ENCODE measurements at places on chromosomes 7 and 10.

- no peak for DNase-seq
Measured at GRCh38 chr10:3169271-3169670, 3.3 kb downstream of the PITRM1 start.

DNA sequence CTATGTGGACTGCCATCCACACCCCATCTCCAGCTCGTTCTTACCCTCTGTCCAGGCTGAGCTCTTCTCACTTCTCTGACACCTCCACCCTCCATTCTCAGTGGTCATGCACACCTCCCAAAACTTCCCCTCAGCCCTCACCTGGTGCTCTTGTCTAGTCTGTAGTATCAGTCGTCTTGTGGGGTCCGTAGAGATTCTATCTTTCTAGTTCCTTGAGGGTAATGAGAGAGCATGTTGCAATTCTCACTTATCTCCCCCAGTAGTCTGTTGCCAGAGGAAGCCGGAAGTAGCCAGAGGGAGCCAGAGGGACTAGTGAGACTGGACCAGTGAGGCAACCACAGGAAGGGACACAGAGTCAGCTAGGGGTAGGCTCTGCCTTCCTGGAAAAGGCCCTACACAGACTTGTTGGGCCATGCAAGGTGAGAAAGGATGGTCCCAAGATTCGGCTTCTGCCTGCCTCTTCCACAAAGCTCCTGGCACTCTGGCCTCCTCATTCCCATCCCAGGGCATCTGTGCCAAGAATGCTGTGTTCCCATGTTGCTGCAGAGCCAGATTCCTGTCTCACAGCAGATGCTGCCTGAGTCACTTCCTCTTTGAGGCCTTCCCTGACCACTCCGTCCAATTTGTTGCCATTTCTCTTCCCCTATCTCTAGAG lies 50.6 kb upstream of the DUSP5 start:
- DNase-seq = no peak

DNA sequence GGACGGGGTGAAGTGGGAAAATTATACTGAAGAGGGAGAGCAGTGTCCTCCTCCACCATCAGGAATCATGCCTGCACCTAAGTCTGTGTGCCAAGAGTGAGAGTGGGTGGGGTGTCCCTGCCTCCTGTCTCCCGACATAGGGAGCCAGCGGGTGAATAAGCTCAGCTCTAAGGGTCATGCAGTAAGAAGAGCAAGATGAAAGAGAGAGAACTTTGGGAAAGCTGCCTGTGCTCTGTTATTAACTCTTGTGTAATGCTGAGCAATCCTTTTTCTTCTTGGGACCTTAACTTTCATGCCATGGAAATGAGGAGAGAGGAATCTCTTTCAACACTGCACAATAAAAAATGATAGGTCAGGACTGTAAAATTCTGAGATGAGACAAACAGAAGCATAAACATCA lies 7.9 kb upstream of the TCAF1 start:
- DNase-seq = no peak

DNA sequence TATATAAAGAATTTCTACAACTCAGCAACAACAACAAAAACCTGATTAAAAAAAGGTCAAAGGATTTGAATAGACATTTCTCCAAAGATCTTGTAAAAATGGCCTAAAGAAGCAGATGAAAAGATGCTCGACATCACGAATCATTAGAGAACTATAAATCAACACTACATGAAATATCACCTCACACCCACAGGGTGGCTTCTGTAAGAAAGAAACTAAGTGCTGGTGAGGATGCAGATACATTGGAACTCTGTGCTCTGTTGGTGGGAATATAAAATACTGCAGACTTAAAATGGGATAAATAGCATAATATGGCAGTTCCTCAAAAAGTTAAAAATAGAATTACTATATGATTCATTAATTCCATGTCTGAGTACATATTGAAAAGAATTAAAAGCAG lies 38.3 kb upstream of the CDCA7L start:
- no peak for DNase-seq

- no peak for DNase-seq
Measured at GRCh38 chr10:78595269-78595619, 473.5 kb upstream of the ZMIZ1 start.

GRCh38 chr7:45697576-45698136 lies 123.5 kb downstream of the ADCY1 start:
- no peak for DNase-seq

GRCh38 chr10:75592151-75592787 lies 160.8 kb downstream of the LRMDA start:
- DNase-seq = no peak

- DNase-seq = no peak
Measured at GRCh38 chr10:21926358-21926925, 77.1 kb downstream of the DNAJC1 start.

DNA sequence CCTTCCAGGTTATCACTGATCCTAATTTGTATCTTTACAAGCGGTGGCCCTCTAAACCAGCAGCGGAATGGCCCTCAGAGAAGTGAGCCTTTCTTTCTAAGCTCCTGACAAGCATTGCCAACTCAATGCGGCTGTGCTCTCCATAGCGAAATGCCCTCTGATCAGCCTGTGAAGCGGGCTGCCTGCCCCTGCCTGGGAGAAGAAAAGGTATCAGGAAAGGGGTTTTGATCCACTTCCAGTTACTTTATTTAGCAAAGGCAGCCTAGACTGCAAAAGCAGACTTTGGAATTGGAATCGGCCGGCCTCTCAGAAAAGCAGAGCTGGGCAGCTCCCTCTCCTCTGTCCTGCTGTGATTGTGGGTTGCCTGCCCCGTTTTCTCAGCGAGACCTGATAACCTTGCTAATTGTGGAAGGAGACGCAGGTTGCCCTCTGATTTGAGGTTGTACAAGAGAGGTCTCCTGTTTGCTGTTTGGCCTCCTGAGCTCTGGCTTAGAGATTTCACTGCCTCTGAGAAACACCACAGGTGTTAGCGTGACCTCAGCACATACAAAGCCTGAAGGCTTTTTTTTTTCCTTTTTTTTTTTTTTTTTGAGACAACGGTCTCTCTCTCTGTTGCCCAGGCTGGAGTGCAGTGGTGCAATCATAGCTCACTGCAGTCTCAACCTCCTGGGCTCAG lies 53.9 kb upstream of the SH2B2 start:
- DNase-seq = no peak

GRCh38 chr7:87413951-87414793 lies 61.3 kb downstream of the ABCB4 start:
- DNase-seq = no peak

DNA sequence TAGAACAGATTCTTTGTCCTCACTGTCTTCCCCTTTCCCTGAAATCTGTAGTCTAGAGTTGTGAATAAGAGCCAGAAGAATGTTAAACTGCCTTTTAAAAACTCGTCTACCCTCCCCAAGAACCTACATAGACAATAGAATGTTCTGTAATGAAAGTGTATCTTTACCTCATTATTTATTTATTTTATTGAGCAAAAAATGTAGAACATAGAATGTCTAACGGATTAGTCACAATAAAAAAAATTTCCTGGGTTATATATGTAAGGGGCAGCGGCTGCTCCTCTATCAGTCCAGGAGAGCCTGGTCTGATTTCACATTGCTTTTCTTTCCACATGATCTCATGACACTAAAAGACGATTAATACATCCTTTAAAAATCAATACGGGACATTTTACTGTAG lies 135.7 kb downstream of the SDK1 start:
- DNase-seq = no peak

DNA sequence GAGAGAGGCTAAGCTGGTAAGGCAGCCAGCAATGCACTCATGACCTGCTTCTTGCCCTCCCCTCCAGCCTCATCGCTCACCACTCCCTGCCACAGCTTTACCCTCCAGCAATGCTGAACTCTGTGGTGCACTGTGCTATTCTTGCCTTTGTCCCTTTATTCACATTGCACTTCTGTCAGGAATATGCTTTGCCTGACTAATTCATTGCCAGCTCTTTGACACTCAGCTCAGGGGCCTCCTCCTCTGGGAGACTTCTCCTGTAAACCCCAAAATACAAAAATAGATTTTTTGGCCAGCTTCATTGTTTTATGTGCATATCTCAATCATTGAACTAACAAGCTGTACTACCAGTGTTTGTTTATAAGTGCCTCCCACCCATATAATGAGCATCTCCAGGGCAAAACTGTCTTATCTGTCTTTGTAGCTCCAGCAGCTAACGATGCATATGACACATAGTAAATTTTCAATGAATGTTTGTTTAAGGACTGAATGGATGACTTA lies 8.2 kb downstream of the CNNM1 start:
- no peak for DNase-seq

GRCh38 chr10:70575874-70576802 lies 26.4 kb downstream of the PRF1 start:
- DNase-seq = no peak

DNA sequence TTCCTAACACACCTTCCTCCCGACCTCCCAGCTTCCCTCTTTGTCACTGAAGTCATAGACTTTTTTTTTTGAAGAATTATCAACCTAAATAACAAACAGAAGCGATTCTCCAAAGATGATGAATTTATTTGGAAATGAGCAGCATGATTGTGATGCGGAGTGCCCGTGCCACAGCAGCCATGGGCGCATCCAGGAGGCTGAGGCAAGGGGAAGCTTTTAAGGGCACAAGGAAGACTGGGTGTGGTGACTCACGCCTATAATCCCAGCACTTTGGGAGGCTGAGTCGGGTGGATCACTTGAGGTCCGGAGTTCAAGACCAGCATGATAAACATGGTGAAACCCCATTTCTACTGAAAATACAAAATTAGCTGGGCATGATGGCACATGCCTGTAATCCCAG lies 16.2 kb upstream of the GIMAP8 start:
- no peak for DNase-seq

GRCh38 chr10:90180886-90181691 lies 479.7 kb downstream of the KIF20B start:
- DNase-seq = no peak

DNA sequence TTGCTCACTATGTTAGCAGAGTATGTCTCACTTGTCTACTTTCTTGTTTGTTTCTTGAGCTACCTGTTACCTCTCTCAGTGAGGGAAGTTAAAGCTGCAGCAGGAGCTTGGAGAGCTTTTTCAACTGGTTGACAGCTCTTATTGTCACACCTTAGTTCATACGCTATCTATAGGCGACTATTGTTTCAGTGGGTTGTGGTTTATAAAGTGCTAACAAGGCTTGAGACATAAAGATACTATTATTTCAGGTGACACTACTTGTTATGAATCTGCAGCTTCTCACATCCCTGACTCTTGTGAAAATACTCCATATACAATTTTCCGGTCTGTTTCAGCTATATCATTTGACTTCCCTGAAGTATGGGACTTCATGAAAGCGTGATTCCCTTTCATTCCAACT lies 167.4 kb downstream of the CSTF2T start:
- no peak for DNase-seq

DNA sequence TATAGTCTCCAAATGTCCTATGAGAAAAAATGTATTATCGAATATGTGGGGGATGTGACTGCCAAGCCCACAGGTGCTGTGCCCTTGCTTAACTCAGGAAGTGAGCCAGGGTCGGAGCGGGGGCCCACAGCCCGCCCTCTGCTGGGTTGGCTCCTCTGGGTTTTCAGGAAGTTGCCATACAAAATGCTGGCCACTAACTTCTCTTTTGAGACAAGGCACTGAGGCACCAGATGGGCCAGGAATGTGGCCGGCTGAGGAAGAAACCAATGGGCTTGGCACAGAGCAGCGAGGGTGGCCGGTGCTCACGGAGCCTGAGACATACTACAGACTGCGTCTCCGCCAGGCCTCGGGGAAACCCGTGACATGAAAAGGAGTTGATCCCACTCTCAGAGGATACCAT lies 58.9 kb downstream of the FAM53B start:
- DNase-seq = no peak

DNA sequence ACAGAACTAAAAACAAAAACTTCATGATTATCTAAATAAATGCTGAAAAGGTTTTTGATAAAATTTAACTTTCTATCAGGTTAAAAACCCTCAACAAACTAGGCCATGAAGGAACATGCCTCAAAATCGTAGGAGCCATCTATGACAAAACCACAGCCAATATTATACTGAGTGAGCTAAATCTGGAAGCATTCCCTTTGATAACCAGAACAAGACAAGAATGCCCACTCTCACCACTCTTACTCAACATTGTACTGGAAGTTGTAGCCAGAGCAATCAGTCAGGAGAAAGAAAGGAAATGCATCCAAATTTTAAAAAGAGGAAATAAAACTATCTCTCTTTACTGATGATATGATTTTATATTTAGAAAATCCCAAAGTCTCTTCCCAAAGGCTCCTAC lies 228.7 kb downstream of the CHRM2 start:
- DNase-seq = no peak

GRCh38 chr7:21359163-21359562 lies 68.7 kb upstream of the SP4 start:
- DNase-seq = no peak

GRCh38 chr10:72550239-72550638 lies 75.6 kb downstream of the MICU1 start:
- no peak for DNase-seq

- DNase-seq = no peak
Measured at GRCh38 chr7:52163311-52163710, 846.7 kb upstream of the COBL start.

DNA sequence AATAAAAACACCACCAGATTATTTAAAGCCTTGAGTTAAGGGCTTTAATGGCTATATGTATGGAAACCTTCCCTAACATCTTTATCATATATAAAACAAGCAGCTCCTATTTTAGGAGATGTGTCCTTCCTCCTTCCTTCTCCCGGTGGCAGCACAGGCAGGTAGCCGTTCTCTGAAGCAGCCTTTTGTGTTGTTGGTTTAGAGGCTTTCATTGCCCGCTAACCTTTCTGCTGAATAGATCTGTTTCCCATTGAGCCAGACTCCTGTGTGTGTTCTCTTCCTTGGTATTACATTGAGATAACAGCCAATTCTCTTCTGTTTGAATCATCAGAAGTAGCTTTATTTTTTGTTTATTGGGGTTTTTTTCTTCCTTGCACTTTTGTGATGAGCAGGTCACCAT lies 131.3 kb downstream of the CACNB2 start:
- DNase-seq = no peak

- no peak for DNase-seq
Measured at GRCh38 chr10:33329178-33329577, 5.3 kb downstream of the NRP1 start.

- DNase-seq = no peak
Measured at GRCh38 chr7:27885652-27886051, 145.7 kb downstream of the TAX1BP1 start.

DNA sequence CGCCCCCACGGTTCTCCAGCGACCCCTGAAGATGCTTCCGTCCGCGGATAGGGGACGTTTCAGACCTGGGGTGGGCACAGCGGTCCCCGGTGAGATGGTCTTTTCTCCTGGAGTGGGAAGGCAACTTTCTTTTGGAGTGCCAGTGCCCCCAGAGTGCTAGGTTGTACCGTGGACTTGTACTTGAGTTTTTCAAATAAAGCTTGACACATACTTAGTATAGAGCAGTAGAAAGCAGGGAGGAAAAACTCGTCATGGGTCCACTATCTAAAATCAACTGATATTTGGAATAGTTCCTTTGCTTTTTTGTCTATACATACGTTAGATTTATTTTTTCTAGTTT lies 28.4 kb downstream of the RBM20 start:
- DNase-seq = no peak

DNA sequence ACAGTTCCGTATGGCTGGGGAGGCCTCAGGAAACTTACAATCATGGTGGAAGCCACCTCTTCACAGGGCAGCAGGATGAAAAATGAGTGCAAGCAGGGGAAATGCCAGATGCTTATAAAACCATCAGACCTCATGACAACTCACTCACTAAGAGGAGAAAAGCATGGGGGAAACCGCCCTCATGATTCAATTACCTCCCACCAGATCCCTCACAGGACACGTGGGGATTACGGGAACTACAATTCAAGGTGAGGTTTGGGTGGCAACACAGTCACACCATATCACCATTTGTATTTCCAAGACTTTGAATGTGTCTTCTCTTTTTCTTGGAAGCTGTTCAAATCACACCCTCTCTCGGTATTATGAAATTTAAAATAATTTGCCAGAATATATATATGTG lies 80.1 kb downstream of the SEMA3D start:
- DNase-seq = no peak
